T-helper 2 cell treated with Interferon-gamma antibody and Interleukin-4, amounts not matched to agents 100 ng/mL and 5 ng/mL, for 36 hours (primary cell): ENCODE measurements at places on chromosomes 7 and 10. TPM values are rescaled to one million over a fixed set of nuclear protein-coding genes. Genes with fewer than 3 reads are reported as not detected.

The UBN2 gene
- total RNA-seq, result 13.2 and 14.3 TPM in 2 replicates

The AKR1D1 gene
- total RNA-seq, result not detected in 2 replicates

The TAS2R41 gene
- total RNA-seq, result not detected in 2 replicates

The NEUROG3 gene
- not detected in 2 replicates for total RNA-seq

The MACC1 gene
- total RNA-seq, result 0.02 TPM in 2 replicates

The HTR5A gene
- not detected in 2 replicates for total RNA-seq

The RBP3 gene
- total RNA-seq, result not detected in 2 replicates

The CRCP gene
- 33.3 and 36.0 TPM in 2 replicates for total RNA-seq

The CALHM1 gene
- total RNA-seq, result 0.25 and 0.27 TPM in 2 replicates

The GALNT11 gene
- total RNA-seq, result 16.3 and 16.5 TPM in 2 replicates

The OR13A1 gene
- not detected in 2 replicates for total RNA-seq

The SYT15B gene
- 0.07 and 0.27 TPM in 2 replicates for total RNA-seq

The ACTL6B gene
- total RNA-seq, result not detected in 2 replicates

The TFR2 gene
- total RNA-seq, result 11.7 and 13.5 TPM in 2 replicates

The PRR15 gene
- total RNA-seq, result not detected in 2 replicates

The OGA gene
- 128 and 129 TPM in 2 replicates for total RNA-seq

The BZW2 gene
- total RNA-seq, result 53.6 and 59.9 TPM in 2 replicates

The LIPK gene
- total RNA-seq, result not detected in 2 replicates

The GBX1 gene
- not detected in 2 replicates for total RNA-seq

The SFXN3 gene
- total RNA-seq, result 27.8 and 29.2 TPM in 2 replicates
